ENCODE measurements at places on chromosomes 11 and 22.
A peak's percentile ranks its signal among the peaks of the same experiment; 100 is the strongest.

GRCh38 chr11:108958368-108959104 is 293.7 kb downstream of the DDX10 start:
- no peak for DNase-seq

DNA sequence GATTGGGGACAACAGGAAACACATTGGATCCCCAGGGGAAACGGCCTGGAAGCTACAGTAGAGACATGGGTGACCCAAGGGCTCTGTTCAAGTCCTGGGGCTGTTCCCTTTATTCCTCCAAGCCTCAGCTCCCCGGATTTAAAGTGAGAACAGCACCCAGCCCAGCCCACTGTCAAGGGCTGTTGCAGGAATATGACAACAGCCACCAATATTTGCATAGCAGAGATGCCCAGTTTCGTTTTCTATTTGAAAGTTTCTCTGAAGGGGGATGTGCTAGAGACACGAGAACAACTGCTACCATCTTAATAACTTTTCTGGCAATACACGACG is 81.1 kb upstream of the WNT7B start:
- no peak for DNase-seq

DNA sequence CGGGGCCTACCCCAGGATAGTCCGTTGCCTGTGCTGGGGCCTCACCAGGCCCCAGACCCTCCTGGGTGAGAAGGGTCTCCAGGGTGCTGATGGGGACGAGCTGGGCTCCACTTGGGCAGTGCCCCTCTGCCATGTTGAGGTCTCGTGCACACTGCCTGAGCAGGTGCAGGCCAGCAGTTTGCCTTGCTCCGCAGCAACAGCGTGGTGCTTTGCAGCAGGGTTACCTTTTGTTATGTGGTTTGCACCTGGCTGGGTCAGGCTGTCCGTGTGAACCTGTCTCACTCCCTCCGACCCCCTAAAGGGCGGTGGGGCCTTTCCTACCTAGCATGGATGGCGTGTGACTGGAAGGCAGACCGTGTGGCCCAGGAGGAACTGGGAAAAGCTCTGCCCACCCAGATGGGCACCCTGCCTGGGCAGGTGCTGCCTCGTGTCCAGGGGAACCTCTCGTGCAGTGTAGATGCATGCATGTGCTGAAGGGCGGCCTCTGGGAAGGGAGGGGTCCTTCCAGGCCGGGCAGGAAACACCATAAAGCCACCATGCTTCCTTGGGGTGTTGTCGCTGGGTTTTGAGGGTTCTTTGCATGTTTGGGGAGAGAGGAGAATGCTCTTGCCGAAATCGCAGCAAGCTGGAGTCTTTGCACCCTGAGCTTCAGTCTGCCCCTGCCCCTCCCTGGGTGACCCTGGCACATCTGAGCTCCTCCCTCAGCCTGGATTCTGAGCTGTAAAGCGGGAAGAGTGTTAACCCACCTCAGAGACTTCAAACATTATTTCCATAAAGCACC is 75.4 kb upstream of the PPARA start:
- DNase-seq, result no peak

- DNase-seq, result no peak
Measured at GRCh38 chr11:46427364-46427763, 35.8 kb upstream of the CHRM4 start.

GRCh38 chr11:116312570-116313391 is 460.0 kb downstream of the BUD13 start:
- peak; percentile 42 for DNase-seq

- no peak for DNase-seq
Measured at GRCh38 chr22:19819911-19820879, 34.5 kb downstream of the GNB1L start.

DNA sequence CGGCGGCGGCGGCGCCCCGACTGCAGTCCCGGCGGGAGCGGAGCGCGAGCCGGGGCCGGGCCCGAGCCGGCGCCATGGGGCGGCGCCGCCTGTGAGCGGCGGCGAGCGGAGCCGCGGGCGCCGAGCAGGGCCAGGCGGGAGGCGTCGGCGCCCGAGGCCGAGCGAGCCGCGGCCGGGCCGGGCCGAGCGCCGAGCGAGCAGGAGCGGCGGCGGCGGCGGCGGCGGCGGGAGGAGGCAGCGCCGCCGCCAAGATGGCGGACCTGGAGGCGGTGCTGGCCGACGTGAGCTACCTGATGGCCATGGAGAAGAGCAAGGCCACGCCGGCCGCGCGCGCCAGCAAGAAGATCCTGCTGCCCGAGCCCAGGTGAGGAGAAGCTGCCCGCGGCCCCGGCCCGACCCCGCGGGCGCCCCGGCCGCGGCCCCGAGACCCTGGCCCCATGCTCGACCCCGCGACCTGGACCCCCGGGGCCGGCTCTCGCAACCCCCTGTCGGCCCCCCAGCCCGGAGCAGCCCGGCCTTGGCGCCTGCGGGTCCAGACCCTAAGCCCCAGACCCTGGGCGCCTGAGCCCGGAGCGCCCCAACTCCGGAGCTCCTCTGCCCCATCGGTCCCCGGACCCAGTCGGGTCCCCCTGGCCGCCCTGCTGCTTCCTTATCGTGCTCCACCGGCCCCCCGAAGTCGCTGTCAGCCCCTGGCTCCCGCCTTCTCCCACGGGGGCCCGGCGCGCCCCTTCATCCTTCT is at the start of gene GRK2:
Gene GRK2 (plus strand): TSS at position 25 of the 739 bp plus-strand sequence. CDS start 227 bp downstream, at position 252.
- peak; percentile 37 for DNase-seq

DNA sequence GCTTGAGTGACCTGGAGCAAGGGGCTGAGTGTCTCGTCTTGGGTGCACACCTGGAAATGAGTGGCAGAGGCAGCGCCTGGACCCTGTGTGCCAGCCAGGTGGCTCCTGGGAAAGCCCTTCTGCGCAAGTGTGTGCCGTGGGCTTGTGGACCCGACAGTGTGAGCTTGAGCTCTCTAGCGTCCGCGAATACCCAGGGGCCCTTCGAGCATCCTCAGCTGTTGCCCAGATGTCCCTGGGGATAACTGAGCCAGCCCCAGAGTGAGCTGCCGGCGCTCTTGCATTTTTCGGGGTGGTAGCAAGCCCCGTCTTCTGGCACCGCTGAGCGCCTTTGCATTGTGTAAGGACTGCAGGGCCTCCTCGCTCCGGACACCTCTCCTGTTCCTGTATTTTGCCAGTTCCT is 399.2 kb downstream of the TBC1D22A start:
- DNase-seq, result no peak

DNA sequence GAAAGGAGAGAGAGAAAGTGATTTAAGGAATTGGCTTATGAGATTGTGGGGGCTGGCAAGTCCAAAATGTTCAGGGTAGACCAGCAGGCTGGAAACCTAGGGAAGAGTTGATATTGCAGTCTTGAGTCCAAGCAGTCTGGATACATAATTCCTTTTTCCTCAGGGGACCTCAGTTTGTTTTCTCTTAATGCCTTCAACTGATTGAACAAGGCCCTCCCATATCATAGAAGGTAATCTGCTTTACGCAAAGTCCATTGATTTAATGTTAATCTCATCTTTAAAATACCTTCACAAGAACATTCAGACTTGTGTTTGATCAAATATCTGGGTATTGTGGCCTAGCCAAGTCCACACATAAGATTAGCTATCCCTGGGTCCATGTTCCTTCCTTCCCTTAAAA is 494.7 kb downstream of the INSC start:
- no peak for DNase-seq

DNA sequence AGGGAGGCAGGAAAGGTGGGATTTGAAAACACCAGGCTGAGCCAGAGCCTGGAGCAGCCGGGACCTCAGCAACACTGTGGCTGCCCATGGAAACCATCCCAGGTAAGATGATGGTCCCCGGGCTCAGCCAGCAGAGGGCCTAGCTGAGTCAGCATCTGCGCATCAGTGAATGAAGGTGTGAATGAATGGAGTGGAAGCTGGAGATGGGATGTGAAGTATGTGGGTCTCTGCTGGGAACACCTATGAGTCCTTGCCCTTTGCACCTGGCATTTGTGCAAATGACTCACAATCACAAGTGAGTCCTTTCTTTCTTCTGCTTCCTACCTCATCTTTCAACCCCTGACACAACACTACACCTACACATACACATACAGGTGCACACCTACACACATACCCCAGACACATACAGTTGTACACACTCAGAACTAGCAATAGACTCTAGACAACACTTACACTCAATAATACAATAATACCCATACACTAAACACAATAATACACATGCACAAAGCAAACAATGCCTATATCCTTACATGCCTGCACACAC is 62.8 kb upstream of the PRDM11 start:
- DNase-seq, result peak; percentile 57

DNA sequence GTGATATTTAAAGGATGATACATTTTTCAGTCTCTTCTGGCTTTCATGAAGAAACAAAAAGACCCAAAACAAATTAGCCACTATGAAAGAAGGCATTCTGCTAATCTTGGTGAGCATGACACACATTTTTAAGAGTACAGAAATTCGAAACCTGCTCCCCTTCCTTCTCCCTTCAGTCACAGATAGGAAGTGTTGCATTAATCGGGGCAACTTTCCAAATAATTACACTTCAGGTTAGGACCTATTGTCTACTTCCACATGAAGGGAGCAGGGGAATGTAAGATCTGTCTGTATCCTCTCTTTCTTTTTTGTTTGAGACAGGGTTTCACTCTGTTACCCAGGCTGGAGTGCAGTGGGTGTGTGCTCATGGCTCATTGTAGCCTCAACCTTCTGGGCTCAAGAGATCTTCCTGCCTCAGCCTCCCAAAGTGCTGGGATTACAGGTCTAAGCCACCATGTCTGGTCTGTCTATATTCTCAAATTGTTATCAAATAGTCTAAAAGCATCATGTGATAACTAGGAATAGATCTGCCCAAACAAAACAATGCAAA is 45.8 kb downstream of the NCAM1 start:
- DNase-seq, result peak; percentile 62

DNA sequence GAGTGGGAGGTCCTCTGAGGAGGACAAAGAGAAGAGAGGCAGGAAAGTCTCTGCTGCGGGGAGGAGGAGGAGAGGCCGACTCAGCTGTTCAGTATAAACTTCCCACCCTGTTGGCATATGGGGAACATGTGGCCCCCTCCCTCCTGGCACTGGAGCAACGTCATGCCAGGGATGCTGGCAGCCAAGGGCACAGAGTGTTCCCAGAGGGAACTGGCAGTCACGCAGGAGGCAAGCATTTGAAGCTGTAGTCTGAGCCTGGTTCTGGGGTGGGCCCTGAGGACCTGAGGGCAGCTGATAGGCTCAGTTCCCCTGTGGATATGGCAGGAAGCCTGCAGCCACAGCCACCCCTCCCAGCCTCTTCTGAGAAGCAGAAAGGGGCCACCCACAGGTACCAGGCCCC is 67.1 kb upstream of the TSPAN18 start:
- DNase-seq, result no peak
